Ascending aorta (tissue), 2 donors: ENCODE measurements at places on chromosomes 2 and 18. TPM values are rescaled to one million over a fixed set of nuclear protein-coding genes. Genes with fewer than 3 reads are reported as not detected.
A peak's percentile ranks its signal among the peaks of the same experiment; 100 is the strongest.

DNA sequence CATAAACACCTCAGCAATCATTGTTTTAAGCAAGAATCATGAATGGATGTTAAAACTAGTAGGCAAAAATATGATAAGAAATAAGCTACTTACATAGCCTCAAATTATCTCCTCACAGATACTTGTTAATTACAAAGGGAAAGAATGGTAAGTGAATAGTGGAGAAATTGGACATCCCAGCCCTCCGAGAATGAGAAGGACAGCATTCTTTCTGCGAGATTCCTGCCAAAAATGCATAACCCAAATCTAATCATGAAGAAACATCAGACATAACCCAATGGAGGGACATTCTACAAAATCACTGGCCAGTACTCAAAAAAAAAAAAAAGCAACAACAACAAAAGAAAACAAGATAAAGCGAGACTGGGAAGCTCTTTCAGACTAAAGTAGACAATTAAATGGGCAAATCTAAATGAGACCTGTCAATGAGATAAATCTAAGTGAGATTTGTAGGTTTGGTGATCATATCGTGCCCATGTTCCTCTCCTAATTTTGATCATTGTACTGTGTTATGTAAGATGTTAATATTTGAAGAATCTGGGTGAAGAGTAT lies 57.9 kb upstream of the GLI2 start:
- DNase-seq: no peak
- peaks cover 8% of the 10 kb centered on the region for H3K27me3 ChIP-seq
- H3K4me3 ChIP-seq: no peak overlapping the region
- no peak overlapping the region for H3K27ac ChIP-seq
- H3K36me3 ChIP-seq: no peaks in the 10 kb centered on the region
- H3K4me1 ChIP-seq: peaks cover 3% of the 10 kb centered on the region

DNA sequence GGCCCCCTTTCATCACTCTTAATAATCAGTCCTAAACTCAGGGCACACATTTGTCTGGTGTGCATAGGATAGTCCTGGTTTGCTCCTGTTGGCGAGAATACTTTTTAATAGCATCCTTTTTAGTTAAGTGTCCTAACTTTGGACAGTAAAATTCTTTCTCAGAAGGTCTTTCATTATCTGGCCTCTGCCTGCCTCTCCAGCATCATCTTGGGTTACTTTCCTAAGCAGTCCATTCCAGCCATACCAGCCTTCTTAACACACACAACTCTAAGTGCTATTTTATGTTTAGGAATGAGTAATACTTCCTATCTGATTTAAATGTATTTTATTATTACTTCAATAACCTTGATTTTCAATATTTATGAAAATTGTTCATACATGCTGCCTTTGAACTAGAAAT lies 151.0 kb downstream of the ACOXL start:
- H3K27ac ChIP-seq: no peak overlapping the region
- no peaks in the 10 kb centered on the region for H3K27me3 ChIP-seq
- no peaks in the 10 kb centered on the region for H3K4me1 ChIP-seq
- no peaks in the 10 kb centered on the region for H3K36me3 ChIP-seq
- H3K4me3 ChIP-seq: no peak overlapping the region

DNA sequence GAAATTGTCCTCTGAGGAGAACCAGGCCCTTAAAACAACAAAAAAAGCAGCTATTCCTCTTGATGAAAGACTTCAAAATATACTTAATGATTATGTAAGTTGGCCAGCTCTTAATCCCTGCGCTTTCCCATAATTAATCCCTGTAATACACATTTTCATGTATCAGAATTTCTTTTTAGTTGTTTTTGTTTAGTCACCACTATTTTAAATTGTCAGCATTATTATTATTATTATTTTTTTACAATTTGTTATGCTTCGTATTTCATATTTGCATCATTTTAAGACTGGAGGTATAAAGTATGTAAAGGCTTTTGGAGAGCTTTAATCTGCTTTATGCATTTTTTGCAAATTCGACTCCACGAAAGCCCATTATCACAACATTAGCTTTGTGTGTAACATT lies 152.9 kb downstream of the ACOXL start:
- DNase-seq: no peak
- H3K4me3 ChIP-seq: no peak overlapping the region
- no peak overlapping the region for H3K27ac ChIP-seq
- H3K27me3 ChIP-seq: no peaks in the 10 kb centered on the region

DNA sequence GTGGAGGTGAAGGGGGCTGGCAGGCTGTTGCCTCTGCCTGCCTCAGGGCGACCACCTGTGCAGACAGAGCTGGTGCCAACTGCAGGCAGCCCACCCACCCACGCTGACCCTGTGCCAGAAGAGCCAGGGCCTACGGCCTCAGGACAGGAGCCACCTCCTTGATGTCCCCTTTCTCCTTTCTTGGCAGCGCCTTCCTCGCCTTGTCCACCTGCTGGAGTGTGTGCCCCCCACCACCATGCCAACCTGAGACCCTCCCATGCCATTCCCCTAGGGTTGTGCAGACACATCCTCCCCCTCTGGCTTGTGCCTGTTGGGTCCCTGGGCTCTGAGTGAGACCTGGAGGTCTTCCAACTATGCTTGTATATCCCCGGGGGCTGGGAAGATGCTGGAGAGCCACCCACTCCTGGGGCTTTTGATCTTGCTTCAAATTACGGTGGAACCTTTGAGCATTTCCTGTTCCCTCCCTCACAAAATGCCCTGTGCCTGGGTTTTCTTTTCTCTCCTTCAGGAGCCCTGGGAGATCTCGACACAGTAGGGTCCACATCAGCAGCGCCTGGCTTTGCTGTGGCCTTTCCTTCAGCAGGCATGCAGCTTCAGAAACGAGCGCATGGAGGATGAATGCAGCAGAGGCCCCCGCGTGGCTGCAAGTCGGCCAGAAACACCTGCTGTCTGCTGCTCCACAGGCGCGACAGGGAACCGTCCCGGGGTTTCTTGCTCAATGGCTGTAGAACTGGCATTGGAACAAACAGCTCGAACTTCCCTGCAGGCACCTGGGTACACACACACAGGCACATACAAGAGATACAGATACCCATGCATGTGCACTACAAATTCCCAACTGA lies 65.9 kb upstream of the SH3RF3 start:
- no peaks in the 10 kb centered on the region for H3K4me1 ChIP-seq
- no peaks in the 10 kb centered on the region for H3K36me3 ChIP-seq
- H3K27me3 ChIP-seq: no peaks in the 10 kb centered on the region
- H3K4me3 ChIP-seq: no peak overlapping the region
- no peak overlapping the region for H3K27ac ChIP-seq

GRCh38 chr18:34039201-34039600 lies 185.5 kb downstream of the NOL4 start:
- no peak overlapping the region for H3K4me3 ChIP-seq
- no peaks in the 10 kb centered on the region for H3K4me1 ChIP-seq
- no peaks in the 10 kb centered on the region for H3K36me3 ChIP-seq

- H3K27me3 ChIP-seq: no peaks in the 10 kb centered on the region
- H3K4me3 ChIP-seq: no peak overlapping the region
- DNase-seq: peak; percentile 17
- H3K27ac ChIP-seq: peak overlapping the region; percentile 97
- peaks cover 51% of the 10 kb centered on the region for H3K4me1 ChIP-seq
These were observed 36.5 kb downstream of the HS1BP3 start for GRCh38 chr2:20614201-20615067.

DNA sequence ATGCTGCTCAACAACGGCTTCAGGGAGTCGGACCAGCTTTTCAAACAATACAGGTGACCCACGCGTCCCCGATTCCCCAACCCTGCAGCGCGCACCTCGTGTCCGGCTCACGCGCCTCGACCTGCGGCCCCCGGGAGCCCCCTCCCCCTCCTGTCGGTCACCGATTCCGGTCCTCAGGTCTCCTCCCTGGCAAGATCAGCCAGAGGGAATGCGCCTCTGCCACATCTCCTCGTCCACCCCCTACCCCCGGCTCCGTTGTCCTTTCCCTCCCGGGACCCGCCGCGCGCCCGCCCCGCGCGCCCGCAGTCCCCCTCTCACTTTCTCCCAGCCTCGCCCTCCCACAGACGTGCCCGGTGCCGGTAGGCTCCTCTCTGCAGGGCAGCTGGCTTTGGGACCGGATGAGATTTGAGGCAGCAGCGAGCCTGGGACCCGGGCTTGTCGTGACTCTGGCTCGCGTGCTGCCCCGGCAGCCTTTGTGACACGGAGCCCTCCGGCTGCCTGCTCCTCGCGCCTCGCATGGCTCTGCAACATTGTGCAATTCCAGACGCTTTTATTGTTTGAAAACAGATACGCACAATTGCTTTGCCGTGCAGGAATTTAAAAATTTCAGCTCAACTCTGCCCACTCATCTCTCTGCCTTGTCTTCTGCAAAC lies 558 bp downstream of the TTC39C start:
- peak; percentile 79 for DNase-seq
- H3K27me3 ChIP-seq: no peaks in the 10 kb centered on the region
- H3K27ac ChIP-seq: peak overlapping the region; percentile 85
- no peaks in the 10 kb centered on the region for H3K36me3 ChIP-seq
- H3K4me1 ChIP-seq: peaks cover 4% of the 10 kb centered on the region

GRCh38 chr2:70779911-70780545 lies 10.4 kb downstream of the FIGLA start:
- no peaks in the 10 kb centered on the region for H3K36me3 ChIP-seq
- no peak overlapping the region for H3K27ac ChIP-seq
- no peaks in the 10 kb centered on the region for H3K4me1 ChIP-seq
- H3K27me3 ChIP-seq: no peaks in the 10 kb centered on the region
- H3K4me3 ChIP-seq: no peak overlapping the region
- no peak for DNase-seq

DNA sequence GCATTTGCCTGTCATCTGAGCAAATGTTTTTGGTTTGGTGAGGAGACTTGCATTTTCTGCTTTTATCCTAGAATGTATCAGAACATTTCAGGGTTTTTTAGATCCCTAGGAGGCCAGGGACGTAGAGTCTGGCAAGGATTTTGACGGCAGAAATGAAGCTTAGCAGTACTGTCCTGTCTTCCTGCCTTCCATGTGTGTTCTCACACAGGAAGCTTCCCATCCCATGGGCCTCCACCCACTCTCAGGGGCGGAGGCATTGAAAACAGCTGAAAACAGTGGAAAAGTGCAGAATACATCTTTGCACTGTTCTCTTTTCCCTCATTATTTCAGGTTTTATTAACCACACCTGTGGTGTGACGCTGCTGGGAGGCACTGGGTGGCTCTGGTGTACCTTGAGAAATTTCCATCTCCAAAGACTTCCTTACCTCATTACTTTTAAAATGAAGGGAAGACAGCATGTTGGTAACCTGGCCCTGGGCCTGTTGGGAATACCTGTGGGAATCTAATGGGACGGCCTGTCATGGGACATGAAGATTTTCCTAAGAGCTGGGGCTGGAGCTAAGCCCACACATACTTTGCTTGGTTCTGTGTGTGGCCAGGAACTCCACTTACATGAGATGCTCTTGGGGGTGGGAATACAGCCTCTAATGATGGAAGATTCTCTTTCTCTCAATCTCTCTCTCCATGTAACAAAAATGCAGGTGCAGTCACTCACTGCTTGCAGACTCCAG lies 20.5 kb downstream of the PCARE start:
- H3K27ac ChIP-seq: no peak overlapping the region
- H3K27me3 ChIP-seq: no peaks in the 10 kb centered on the region
- no peaks in the 10 kb centered on the region for H3K36me3 ChIP-seq
- no peaks in the 10 kb centered on the region for H3K4me1 ChIP-seq

DNA sequence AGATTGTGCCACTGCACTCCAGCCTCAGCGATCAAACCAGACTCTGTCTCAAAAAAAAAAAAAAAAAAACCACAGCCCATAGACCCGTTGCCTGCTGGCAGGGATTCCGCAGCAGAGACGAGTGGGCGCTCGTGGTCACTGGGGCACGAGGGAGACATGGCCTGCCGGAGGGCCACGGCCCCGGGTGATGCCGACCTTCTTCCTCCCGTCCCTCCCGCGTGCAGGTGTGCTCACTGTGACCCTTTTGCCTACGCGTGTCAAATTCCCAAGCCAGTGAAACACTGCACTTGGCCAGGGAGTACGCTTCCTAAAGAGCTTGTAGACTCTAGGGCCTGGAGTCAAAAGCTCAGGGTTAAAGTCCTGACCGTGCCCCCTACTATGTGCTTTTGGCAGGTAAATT lies 397.6 kb upstream of the MYT1L start:
- DNase-seq: no peak
- H3K36me3 ChIP-seq: no peaks in the 10 kb centered on the region
- H3K4me1 ChIP-seq: no peaks in the 10 kb centered on the region
- no peaks in the 10 kb centered on the region for H3K27me3 ChIP-seq
- no peak overlapping the region for H3K4me3 ChIP-seq

DNA sequence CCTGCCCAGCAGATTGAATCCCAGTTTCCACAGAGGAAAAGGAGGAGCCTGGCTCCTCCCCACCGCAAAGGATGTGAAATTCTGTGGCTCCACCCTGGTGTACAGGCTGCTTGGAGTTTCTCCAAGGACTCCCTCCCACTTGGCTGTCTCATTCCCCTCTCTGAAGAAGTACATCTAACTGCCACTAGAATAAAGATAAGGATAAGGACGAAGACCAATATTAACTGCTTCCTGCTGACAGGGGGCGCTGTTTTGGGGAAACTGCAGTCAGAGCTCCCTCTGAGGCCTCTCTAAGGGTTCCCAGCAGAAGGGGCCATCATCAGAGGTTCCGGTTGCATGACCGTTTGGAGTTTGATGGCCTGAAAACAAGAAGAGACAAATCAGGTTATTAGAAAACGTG lies 790.9 kb downstream of the CPS1 start:
- no peaks in the 10 kb centered on the region for H3K36me3 ChIP-seq
- DNase-seq: no peak
- H3K4me1 ChIP-seq: no peaks in the 10 kb centered on the region
- no peak overlapping the region for H3K27ac ChIP-seq

DNA sequence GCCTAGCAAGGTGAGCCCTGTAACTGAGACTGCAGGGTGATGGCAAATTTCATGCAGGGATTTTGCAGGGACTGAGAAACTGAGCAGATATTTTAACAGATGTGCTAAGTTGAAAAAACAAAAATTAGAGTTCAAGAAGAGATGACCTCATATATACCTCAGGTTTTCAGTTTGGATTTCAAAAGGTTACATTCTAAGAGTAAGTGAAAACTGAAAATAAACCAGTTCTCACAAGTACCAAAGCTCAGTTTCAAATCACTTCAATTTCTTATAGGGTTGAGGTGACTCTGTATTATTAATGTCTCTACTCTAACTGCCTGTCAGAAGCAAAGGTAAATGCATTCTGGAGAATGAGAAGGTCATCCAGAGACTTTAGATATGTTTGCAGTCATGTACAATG lies 237.4 kb upstream of the VRK2 start:
- no peaks in the 10 kb centered on the region for H3K4me1 ChIP-seq
- H3K4me3 ChIP-seq: no peak overlapping the region
- no peaks in the 10 kb centered on the region for H3K27me3 ChIP-seq
- no peak overlapping the region for H3K27ac ChIP-seq
- DNase-seq: no peak

- no peaks in the 10 kb centered on the region for H3K36me3 ChIP-seq
- no peak overlapping the region for H3K4me3 ChIP-seq
- H3K27me3 ChIP-seq: no peaks in the 10 kb centered on the region
- H3K27ac ChIP-seq: no peak overlapping the region
- DNase-seq: no peak
These were observed 300.9 kb downstream of the PHLPP1 start for GRCh38 chr18:63016270-63016669.

CDK15 gene
- total RNA-seq: 1.5 TPM

ITPRIPL1 gene
- total RNA-seq: 14.5 TPM

KCNIP3 gene
- total RNA-seq: 5.2 TPM

UGT1A4 gene
- not detected for total RNA-seq

EML6 gene
- total RNA-seq: not detected

ACMSD gene
- not detected for total RNA-seq

ASAP2 gene
- total RNA-seq: 56.9 TPM
